ENCODE measurements at places on chromosomes 3 and 15. TPM values are rescaled to one million over a fixed set of nuclear protein-coding genes. Genes with fewer than 3 reads are reported as not detected.

The PFKFB4 gene
- 6.9 TPM for total RNA-seq

GRCh38 chr15:58182460-58183163, 44.4 kb downstream of the AQP9 start:
- DNase-seq = no peak

DNA sequence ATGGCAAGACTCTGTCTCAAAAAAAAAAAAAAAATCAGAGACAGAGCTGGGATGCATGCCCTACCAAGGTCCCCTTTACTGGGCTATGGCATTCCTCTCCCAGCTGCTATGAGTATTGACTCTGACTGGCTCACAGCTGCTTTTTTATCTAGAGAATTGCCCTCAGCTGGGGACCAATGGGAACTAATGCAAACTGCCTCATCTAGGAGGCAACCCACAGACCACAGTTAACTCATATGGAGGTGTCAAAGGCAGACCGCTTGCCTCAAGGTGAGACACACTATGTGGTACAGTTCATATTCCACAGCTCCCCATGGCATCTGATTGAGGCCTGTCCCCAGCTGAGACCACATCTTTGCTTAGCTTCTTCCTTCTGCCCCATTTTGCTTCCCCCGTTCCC, 183.5 kb upstream of the EOMES start:
- no peak for DNase-seq

DNA sequence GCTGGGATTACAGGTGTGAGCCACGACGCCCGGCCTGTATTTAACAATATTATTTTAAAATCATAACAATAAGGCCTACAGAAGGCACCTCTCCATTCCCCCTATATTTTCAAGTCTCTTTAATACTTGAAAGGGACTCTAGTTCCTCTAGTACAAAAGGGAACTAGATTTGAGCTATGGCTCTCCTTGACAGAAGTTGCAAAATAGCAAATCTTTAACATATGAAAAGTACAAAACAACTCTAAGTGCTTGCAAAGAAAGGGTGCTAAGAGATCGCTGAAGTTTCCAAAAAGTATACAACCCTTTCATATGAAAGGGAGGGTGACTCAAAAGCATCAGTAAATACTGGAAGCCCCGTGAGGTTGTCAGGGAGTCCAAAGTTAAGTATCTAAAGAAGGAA, 23.8 kb downstream of the AP3S2 start:
- DNase-seq = no peak

GRCh38 chr3:129705274-129705673, 98.8 kb upstream of the PLXND1 start:
- DNase-seq = no peak
